D721Med (cell line): ENCODE measurements at places on chromosomes 3 and 15.
A peak's percentile ranks its signal among the peaks of the same experiment; 100 is the strongest.

DNA sequence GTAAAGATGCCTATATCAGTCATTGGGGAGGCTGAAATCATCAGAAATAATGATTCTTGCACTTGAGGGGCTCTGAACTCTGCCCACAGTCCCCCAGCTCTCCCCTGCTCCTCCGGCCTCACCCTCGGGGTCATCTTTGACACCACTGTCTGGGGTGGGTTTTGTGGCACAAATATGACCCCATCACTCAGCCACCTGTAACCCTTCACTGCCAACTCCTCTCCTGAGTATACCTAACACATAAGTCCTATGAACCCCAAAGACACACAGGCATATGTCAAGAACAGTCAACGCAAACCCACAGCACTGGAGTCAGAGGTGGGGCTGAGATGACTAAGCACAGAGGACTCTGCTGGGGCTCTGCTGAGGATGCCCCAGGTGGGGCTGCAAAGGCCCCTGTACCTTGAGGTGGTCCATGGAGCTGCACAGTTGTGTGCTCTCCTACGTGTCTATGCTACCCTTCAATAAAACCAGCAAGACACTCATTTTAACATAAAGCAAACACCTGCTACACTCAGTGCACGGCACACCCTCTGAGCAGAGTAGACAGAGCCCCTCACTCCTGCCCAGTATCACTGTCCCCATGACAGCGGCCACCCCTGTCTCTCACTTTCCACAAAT lies 29.9 kb downstream of the SLC41A3 start:
- DNase-seq = no peak

DNA sequence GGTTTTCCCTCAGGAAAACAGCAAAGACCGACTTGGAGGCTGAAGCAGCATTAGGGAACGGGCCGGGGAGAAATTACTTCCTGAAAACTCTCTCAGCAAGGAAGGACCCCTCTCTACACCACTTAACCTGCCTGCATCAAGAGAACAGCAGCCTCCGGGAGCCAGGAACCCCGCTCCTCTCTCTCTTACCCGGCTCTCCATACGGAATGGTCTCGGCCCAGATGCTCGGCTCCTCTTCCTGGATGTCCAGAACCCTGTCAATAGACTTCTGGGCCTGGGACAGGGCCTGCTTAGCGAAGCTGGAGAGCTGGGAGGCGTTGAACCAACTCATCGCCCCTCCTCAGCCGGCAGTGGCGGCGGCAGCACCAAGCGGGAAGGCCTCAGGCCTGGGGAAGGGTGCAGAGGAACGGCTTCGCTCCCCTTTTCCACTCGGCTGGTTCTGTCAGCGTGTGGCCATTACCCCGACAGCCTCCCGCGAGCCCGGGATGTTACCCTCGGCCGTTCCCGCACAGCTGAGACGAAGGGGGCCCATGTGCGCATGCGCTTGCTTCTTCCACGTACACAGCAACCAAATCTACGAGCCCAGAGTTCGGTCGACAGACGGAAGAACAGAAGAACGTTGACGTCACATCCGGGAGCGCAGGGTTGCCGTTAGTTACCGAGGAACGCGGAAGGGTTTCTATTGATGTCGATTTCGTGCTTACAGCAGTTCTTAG lies at the start of gene TMF1:
TSS of gene TMF1 (minus strand) at position 578 of the 716 bp plus-strand sequence. CDS start at position 331, 247 bp downstream.
- DNase-seq = peak; percentile 39

GRCh38 chr3:62529230-62529629 lies 155.9 kb upstream of the FEZF2 start:
- no peak for DNase-seq

DNA sequence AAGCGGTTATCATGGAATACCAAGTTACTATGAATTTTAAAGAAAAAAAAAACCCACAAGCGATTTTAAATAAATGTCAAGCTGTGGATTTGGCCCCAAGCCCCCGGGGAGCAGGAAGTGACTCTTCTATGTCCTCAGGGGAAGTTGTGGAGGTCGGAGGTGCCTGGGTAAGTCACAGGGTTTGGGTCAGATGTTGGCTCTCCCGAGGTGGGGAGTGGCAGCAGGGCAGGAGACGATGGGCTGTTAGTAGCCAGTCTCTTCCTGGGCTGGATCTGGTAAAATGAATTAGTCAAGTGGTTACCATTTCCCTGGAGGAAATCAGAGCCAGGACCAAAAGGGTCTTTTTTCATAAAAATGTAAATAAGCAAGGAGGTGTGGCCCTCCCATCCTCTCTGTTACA lies 316.7 kb downstream of the TLE3 start:
- DNase-seq = no peak

DNA sequence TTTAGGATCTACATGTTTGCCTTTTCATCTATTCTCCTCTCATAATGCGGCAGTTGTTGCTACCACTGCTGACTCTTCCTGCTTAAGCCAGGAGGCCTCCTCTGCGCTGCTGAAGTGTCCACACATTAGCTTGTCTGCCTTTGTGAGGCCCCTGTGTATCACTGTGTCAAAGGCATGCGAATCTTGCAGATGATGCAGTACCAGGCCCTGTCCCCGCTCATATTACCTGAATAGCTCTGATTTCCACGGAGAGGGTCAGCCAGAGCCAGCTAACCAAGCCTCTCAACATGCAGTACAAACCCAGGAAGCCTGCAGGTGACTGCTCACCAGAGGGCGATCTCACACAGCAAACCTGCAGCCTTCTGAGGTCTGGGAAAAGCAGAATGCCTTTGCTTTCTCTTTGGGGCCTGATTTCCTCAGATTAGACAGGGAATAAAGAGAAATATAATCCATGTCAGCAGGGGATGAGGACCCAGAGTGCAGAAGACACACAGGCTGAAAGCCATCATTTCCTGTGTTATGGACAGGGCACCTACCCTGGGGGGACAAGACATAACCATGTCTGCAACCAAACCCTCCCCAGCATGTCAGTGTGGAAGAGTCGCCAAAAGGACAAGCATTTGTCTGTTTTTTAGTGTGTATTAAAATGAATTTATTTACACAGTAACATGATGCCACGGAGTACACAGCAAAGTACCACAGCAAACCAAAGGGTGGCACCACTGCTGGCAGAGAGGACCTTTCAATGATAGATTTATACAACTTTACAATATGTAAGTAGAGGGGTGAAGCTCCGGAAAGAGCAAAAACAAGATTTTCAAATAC lies 36.8 kb upstream of the TSPAN3 start:
- DNase-seq = peak; percentile 47
